Dermis microvascular lymphatic vessel endothelial cell (primary cell): ENCODE measurements at places on chromosomes 4 and X. TPM values are rescaled to one million over a fixed set of nuclear protein-coding genes. Genes with fewer than 3 reads are reported as not detected.

DNA sequence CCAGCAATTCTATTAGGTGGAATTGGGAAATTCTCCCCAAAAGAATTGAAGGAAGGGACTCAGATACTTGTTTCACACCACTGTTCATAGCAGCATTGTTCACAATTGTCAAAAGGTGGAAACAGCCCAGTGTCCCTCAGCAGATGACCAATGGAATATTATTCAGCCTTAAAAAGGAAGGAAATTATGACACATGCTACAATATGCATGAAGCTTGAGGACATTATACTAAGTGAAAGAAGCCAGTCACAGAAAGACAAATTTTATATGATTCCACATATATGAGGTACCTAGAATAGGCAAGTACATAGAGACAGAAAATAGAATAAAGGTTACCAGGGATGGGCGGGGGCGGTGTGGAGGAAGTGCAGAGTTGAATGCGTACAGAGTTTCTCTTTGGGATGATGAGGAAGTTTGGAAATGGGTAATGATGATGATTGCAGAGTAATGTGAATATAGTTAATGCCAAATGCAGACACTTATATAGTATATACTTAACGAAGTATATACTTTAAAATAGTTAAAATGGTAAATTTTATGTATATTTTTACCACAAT, 29.6 kb downstream of the DOCK11 start:
- no peak for DNase-seq

The BLOC1S4 gene
- 8.2 and 11.1 TPM in 2 replicates for total RNA-seq

GRCh38 chrX:95945528-95945927, 739.1 kb upstream of the DIAPH2 start:
- no peak for DNase-seq

The TMEM35A gene
- total RNA-seq = 1.9 TPM in 2 replicates

GRCh38 chr4:3639613-3640586, 107.7 kb upstream of the LRPAP1 start:
- no peak for DNase-seq

DNA sequence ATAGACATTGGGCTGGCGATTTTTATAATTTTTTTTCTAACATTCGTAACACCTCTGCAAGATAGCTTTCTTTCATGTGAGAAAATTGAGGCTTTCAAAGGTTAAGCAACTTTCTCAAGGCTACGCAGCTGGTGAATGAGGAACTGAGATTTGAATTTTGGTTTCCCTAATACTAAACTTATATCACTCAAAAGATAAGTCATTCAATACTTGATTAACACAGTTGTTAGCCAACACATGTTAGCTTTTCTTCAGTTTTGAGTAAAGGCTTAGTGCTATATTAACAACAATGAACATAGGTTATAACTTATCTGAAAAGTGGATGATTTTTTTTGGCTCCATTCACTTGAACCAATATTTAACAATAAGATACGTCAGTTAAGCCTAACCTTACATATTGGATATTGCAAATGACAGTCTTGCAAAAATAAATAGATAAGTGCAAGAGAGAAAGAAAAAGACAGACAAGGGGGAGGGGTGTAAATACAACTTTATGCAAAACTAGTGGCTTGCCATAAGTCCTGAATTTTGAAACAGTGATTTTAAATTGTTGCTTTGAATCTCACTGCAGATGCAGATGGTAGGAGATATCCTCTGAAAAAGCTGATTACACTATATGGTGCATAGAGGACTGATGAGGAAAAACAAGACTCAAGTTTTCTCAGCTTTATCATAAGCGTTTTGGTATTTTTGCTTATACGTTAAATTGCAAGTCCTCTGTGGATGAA, 11.1 kb upstream of the GPM6A start:
- no peak for DNase-seq

DNA sequence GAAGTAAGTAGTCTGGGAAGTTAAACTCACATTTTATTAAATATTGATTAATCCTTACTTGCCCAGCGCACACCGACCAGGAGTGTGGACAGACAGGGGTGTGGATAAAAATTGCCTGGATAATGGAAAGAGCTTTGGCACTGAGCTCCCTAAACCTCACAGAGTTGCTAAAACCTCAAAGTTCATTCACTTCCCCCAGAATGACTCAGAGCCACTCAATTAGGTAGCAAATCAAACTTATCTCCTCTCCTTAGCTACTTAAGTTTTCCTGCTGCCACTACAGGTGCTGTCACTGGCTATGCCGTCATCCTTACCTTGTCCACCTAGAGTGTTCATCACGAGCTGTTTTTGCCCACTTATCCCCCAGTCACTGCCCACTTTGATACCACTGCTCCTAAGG, 27.0 kb upstream of the MID1IP1 start:
- DNase-seq = no peak

The GPC3 gene
- total RNA-seq = not detected in 2 replicates

The CXorf49 gene
- total RNA-seq = not detected in 2 replicates

DNA sequence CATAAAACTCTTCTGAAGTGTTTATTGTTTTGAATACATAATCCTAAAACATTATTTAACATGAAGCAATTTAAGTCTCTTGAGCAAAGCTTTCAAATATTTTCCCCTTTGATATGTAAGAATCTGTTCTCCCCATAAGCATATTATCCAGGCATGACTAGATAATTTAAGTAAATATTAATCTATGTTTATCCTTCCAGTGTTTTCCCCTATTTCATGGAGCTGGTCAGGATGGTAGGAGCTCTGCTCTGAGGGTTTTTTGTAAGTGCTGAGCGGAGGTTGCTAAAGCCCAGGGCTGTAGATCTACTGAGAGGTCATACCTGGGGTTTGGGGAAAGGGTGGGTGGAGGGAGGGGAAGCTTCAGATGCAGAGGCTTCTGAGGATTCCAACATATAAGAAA, 258.9 kb upstream of the SFRP2 start:
- no peak for DNase-seq

DNA sequence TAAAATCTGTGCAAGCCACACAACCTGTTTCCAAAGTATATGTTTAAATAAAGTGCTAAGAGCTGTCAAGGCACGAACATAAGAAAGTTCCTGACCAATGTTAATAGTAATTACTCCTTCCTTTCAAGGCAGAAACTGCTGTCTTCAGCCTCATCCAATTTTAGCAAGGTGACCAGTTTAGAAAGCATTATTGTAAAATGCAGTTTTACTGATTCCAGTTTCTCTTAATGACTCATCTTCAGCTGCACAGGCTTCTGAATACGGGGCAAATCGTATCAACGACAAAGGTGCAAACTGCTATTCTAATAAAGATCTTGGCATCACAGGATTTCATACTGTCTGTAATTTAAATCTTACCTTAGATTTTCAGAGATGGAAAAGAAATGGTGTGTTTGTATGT, 87.5 kb downstream of the PPP3CA start:
- peak; percentile 55 for DNase-seq

The ADGRG2 gene
- not detected in 2 replicates for total RNA-seq

DNA sequence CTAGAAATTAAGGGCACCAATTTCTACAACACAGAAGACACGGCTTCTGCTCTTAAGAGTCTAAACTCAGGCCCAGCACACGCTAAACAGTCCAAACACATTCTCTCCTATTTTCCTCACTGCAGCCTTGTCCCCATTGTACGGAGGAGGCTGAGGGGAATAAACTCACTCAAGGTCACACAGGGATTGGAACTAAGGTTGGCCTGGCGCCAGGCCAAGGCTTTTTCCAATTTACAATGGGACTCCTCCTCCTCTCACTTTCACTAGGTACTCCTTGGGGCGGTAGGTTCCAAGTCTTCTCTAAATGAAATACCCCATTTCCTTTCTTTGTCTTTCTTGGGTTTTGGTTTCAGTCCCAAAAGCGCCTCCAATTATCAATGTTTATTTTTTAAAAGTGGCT, 48.7 kb upstream of the CRMP1 start:
- no peak for DNase-seq

- DNase-seq = no peak
These were observed 28.2 kb downstream of the IGFBP7 start for GRCh38 chr4:57081651-57082621.

The BEND2 gene
- not detected in 2 replicates for total RNA-seq

DNA sequence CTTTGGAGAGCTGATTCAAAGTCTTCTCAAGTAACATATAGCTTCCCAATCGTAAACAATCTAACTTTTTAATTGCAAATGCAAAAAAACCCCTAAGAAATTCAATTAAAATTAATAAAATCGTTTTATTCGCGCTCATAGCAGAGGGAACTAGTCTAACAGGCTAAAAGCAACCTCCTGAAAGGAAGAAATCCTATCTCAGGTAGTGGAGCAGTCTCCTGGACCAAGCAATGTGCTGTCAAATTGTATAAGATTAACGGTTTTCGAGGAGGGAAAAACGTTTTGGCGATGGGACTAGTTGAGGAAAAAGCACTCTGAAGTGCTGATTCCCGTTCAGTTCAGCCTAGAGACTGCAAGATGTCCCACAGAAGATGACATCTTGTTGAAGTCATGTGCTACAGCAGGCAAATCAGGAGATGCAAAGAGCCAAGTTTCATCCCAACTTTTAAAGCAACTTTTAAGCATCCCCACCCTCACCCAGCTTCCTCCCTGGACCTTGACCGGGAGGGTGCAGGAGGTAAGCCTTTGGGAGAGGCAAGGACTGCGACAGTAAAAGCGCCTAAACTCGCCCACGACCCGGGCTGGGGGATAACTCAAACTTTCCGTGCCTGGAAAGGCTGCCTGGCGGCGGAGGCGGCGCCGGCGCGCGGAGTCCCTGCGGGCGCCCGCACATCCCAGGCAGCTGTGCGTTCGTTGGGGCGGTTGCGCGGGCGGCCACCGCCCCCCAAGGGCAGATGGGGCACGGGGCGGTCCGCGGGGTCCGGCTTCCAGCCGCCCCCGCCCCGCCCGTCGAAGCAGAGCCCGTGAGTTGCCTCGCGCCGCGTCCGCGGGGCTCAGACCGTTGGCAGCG, 784 bp downstream of the MAP7D3 start:
- DNase-seq = no peak

DNA sequence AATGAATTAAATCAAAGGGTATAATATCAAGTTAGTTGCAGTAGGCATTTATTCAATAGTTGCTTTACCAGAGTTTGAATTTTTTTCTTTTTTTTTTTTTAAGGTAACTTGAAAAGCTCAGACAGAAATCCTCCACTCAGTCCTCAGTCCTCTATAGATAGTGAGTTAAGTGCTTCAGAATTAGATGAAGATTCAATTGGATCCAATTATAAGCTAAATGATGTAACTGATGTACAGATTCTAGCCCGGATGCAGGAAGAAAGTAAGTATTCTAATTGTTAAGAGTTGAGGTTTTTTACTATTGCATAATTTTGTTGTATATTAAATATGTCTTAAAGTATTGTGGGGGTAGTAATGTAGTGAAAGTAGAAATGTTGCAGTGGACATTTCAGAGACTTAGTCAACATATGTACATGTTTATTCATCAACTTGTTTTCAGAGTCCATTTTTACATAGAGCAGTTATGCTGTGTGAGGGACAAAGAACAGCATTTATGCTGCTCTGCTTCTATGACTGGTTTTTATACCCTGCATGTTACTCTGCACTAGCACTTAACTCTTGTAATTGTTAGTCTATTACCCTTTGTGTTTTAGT, 38.4 kb downstream of the SLAIN2 start:
- no peak for DNase-seq

- no peak for DNase-seq
These were observed 37.8 kb downstream of the UCHL1 start for GRCh38 chr4:41294445-41295062.

- no peak for DNase-seq
These were observed 139.3 kb downstream of the GPR143 start for GRCh38 chrX:9626379-9626778.

The CA5B gene
- total RNA-seq = 1.5 and 1.9 TPM in 2 replicates

DNA sequence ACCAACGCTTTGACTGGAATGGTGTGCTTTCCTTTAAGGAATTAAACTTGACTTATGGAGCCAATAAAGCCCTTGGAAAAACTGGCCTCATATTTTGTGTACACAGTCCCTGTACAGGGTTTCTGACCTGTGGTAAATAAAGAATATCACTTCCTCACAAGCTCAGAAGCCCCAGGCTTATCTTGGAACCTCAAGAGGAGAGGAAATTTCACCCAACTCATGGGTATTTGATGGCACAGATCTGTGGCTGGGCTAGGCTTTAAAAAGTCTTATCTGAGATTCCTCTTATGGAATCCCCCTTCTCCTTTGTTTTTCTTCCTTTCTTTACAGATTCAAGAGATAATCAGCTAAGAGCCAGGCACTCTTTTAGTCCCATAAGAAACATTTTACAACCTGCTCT, 89.3 kb upstream of the USP38 start:
- no peak for DNase-seq

- no peak for DNase-seq
These were observed 40.4 kb upstream of the PGK1 start for GRCh38 chrX:78063687-78064086.

DNA sequence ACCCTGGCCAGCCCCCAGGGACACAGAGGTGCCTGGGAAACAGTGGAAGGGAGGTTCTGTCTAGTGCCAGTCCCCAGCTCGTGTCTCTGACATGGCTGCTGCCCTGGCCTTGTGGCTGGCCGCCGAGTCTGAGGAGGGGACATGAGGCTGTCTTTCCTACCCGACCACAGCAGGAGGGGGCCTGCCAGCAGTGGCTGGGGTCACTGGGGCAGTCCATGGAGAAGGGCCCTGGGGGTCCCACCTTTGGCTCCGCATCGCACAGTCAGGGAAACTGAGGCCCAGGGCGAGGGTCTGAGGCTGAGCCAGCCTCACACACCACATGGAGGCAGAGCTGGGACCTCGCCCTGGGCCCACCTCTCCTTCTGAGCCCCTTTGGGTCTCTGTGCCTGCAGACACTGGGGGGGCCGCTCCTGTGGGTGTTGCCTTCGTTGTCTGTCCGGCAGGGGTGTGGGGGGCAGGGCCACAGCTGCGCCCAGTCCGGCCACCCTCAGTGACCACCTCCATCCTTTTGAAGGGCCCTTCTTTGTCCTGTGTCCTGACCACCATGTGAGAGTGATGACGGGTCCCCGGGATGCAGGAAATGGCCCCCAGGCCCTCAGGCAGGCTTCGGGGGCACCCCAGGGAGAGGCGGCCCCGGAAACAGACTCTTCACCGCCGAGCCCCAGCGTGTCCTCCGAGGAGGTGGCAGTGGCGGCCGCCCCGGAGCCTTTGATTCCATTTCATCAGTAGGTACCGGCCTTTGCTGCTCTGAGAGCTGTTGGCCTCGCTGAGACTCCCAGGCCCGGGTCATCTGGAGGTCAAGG, 17.6 kb downstream of the SH3TC1 start:
- DNase-seq = no peak

DNA sequence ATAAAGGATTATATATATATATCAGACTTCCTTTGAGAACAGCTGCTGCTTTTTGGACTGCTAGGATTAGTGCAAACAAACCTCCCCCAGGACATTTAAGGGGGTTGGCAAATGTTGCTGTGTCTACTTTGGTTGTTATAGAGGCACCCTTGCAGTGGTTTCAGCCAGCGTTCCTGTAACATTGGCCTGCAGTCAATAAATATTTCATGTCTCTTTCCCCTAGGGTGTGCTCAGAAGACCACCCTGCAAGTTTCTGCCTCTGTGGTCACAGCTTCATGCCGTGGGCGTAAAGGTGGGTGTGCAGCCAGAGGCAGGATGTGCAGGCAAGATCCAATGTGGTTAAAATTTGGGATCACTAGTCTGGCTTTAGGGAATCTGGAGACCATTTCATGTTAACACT, 28.9 kb downstream of the FGF5 start:
- DNase-seq = no peak

DNA sequence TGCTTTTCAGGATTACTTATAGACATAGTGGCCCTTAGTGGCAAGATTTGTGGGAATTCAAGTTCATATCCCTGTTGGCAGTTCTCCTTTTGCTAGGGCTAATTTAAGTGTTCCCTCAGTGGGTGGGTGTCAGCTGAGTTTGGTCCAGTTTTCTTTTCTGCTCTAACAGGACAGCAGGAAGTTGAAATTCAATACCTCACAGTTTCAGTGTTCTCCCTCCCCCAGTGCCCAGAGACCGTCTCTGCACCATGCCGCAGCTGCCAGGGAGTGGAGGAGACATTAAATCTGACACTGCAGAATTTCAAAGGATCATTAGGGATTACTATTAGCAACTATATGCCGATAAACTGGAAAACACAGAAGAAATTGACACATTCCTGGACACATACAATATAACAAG, 50.7 kb downstream of the UBE2NL start:
- no peak for DNase-seq
